CD8-positive, alpha-beta memory T cell (primary cell): ENCODE measurements at places on chromosomes 5 and 9.

GRCh38 chr5:169126481-169127021 is 174.4 kb downstream of the SLIT3 start:
- DNase-seq = no peak

- peak; percentile 52 for DNase-seq
Measured at GRCh38 chr9:19102181-19102630, 498 bp downstream of the HAUS6 start.

GRCh38 chr5:66406761-66407336 is 189.3 kb upstream of the MAST4 start:
- DNase-seq = no peak

- DNase-seq = no peak
Measured at GRCh38 chr9:37806271-37806670, 5.7 kb downstream of the DCAF10 start.

DNA sequence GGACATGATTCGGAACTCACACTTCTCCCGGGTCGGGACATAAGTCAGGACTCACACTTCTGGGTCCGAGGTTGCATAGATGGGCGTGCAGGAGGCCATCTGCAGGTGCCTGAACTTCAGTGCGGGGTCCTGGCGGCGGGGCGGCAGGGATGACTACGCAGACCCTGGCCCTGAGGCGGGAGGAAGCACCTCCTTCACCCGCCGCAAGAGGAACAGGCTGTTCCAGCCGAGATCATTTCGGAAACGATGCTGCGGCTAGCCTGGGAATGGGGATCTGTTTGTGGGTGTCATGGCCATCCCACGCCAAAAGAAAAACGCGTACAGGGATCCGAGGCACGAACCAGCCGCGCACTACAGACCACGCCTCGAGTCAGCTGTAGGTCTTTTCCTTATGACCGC is 196.6 kb downstream of the TTLL11 start:
- DNase-seq = no peak

DNA sequence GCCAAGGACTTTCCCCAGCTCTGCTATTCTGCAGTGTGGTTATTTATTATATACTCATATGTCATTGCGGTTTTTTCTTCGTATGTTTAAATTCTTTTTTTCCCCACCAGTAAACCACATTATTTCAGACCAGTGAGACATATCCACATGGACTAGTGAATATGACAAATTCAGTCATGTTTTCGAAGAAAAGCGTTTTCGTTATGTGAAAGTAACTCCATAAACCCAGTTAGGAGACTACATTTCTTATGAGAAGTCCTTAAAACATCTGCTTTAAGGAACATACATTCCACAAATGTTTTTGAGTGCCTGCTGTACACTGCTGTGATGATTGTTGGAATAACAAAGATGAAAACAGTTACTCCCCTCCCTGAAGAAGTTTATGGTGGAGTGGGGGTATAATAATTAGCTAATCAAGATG is 591.8 kb upstream of the CLINT1 start:
- no peak for DNase-seq

GRCh38 chr5:7616897-7617296 is 221.0 kb downstream of the ADCY2 start:
- no peak for DNase-seq

DNA sequence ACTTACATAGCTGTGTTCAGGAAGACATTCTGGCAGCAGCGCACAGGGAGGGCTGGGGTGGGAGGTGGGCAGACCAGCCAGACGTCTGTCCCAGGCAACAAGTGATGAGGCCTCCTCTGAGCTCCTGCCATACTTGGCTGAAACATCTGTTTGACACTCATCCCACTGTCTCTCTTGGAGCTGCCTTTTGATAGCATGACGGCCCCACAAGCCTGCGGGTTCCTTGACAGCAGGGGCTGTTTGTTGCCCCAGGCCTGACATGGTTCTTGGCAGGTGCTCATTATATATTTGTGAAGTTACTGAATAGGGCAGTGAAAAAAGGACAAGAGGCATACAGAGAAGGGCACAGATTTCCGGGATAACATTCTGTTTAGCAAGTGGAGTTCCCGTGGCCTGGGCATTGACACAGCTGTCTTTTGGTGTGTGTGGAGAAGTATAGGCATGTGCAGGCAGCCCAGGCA is 22.2 kb upstream of the B4GALT1 start:
- DNase-seq = no peak

GRCh38 chr5:68290260-68290674 is 74.7 kb downstream of the PIK3R1 start:
- no peak for DNase-seq
